ENCODE measurements at places on chromosomes 7 and 10.

DNA sequence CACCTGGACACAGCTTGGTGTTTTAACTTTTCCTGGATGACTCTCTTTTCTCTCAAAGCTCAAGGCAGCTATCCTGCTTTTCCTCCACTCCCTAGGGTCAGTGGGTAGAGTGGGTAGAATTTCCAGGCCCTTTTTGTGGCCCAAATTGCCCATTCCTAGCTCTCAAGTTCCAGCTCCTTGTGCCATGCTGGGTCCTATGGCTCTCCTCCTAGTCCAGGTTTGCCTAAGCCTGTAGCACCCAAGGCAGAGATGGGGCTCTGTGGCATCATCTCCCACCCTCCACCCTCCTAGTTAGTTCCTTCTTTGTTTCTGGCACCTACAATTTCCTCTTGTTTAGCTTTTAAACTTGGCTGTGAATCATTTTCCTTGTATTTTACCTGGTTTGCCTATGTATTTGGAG, 9.7 kb downstream of the CPA4 start:
- DNase-seq = no peak

GRCh38 chr7:115087437-115087836, 165.5 kb downstream of the MDFIC start:
- DNase-seq = peak; percentile 71

GRCh38 chr7:98617051-98617959, at the start of gene NPTX2:
Gene NPTX2 (plus strand): TSS chr7:98617285. CDS start chr7:98617462, 177 bp downstream.
- DNase-seq = peak; percentile 87

GRCh38 chr10:7306147-7306546, 104.7 kb downstream of the SFMBT2 start:
- no peak for DNase-seq

GRCh38 chr10:69145864-69146263, 21.9 kb downstream of the VPS26A start:
- DNase-seq = no peak

DNA sequence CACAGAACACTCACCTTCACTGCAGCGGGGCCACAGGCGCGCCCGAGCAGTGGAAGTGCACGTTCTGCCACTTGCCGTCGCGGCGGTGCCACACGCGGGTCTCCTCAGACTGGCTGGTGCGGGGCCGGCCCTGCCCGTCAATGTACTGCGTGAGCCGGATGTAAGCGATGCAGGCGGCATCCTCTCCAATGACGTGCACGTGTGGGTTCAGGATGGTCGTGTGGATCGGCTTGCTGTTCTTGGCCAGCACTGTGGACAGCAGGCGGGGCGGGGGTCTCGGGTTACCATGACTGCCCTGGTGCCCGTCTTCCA, 19.2 kb downstream of the YKT6 start:
- no peak for DNase-seq

GRCh38 chr10:116723428-116724281, 18.7 kb downstream of the HSPA12A start:
- no peak for DNase-seq

GRCh38 chr10:47415520-47416304, 31.6 kb upstream of the ZNF488 start:
- DNase-seq = no peak

DNA sequence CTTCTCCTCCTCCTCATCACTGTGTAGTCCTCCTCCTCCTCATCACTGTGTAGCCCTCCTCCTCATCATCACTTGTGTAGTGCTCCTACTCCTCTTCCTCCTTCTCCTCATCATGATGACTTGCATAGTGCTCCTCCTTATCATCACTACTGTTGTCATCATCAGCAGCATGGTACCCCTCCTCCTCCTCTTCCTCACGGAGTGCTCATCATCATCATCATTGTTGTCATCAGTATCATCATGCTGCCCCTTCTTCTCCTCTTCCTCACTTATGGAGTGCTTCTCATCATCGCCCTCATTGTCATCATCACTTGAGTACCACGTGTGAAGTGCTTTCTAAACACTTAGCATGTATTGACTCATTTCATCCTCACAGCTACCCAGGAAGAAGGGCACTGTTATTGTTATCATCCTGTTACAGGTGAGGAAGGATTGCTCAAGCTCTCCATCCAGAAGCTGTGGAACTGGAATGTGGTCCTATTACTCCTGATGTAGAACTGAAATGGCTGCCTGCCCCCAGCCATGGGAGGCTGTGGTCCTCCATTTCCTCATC, 122.8 kb upstream of the SHH start:
- no peak for DNase-seq

- DNase-seq = no peak
These were observed 570.4 kb downstream of the TCERG1L start for GRCh38 chr10:130740915-130741750.

GRCh38 chr7:124263232-124263827, 230.5 kb upstream of the TMEM229A start:
- no peak for DNase-seq

GRCh38 chr7:141752634-141753033, 11.3 kb upstream of the TAS2R3 start:
- DNase-seq = no peak

- no peak for DNase-seq
These were observed 660 bp downstream of the GALNT17 start for GRCh38 chr7:71132377-71133231.

DNA sequence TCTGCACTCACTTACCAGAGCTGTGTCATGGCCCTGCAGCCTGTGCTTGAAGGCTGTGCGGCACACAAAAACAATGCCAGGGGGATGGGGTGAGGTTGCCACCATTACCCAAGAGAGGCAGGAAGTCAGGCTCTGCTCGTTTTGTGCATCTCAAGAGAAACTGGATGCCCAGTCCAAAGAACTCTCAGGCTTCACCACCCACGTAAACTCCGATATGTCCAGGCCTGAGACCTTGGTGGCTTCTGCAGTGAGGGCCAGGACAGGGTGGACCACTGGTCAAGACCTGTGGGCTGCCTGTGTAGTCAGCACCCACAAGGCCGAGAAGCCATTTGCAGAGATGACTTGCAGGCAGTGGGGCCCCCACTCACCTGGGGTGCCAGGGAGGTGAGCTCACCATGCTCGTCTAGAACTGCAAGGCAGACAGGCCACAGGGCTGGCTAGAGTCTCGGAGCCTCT, 54.7 kb upstream of the EBF3 start:
- DNase-seq = no peak

GRCh38 chr7:35801392-35802101, 690 bp downstream of the SEPTIN7 start:
- DNase-seq = peak; percentile 58

GRCh38 chr10:1180836-1181235, 124.7 kb downstream of the WDR37 start:
- no peak for DNase-seq

DNA sequence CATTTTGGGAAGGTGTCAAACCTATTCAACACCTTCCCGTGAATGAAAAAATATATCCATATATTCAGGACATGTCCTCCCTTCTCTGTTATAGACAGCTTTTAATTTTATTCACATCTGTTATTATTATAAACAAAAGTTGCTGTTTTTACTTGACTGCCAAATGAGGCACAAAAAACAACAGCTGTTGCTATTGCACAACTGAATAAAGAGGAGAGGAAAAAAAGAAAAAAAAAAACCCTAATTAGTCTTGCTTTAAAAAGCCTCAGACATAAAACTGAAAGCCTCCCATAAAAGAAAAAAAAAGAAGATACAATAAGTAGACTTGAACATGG, 153.4 kb downstream of the BMPER start:
- no peak for DNase-seq

DNA sequence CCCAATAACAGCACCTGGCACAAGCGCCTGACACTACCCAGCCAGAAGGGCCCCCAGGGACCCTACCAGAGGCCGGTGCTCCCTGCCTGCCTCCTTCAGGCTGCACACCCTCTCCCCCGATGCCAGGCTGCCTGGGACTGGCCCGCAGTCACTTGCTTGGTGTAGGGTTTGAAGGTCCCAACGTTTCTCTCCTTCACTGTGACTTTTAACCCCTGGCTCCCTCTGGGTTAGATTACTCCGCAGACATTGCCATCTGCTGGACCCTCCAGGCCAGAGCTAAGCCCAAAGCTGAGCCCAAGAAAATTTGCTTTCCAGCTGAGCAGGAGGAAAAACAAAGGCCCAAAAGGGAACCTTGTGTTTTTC, 6.9 kb downstream of the CDHR1 start:
- DNase-seq = no peak

GRCh38 chr10:112532189-112532588, 85.2 kb downstream of the VTI1A start:
- no peak for DNase-seq

- DNase-seq = no peak
These were observed 142.8 kb upstream of the PHYHIPL start for GRCh38 chr10:59033622-59034021.

- no peak for DNase-seq
These were observed 19.6 kb upstream of the SMNDC1 start for GRCh38 chr10:110324201-110324804.

GRCh38 chr7:23216021-23216420, 30.6 kb upstream of the GPNMB start:
- DNase-seq = no peak
